ENCODE measurements at places on chromosomes 12 and 14.

- no peak for DNase-seq
Observed at GRCh38 chr14:74510223-74510931, 16.8 kb downstream of the ISCA2 start.

- DNase-seq = no peak
Observed at GRCh38 chr14:103057028-103057371, 349 bp downstream of the CDC42BPB start.

GRCh38 chr12:113136128-113136989, 798 bp upstream of the RASAL1 start:
- no peak for DNase-seq

- no peak for DNase-seq
Observed at GRCh38 chr14:68191567-68192321, 372.2 kb downstream of the RAD51B start.

- no peak for DNase-seq
Observed at GRCh38 chr14:104580961-104581360, 1.4 kb downstream of the C14orf180 start.

DNA sequence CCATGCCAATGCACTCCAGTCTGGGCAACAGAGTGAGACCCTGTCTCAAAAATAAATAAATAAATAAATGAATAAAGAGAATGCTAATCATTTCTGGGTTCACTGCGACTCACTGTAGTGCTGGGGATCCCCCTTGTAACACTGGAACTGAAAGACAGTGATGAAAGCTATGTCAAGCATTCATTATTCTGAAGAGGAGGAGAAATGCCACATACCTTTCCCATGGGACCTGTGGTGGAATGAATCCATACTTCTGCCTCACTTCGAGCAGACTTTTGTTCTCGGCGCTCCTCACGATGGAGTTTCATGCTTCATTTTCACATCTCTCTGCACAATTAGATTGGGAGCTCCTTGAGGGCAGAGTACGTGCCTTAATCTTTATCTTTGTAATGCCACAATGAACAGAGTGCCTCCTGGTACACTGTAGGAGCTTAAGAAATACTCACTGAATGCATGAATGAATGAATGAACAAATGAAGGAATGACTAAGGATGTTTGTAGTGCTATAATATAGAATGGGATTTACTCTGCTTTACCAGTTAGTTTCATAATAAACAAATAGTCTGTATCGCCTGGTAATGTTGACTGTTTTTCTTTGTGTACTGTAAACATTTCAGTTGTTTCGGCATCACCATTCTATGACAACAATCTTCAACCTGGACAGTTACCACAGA, 45.8 kb downstream of the DRAM1 start:
- no peak for DNase-seq

- no peak for DNase-seq
Observed at GRCh38 chr14:89912221-89912620, 42.3 kb downstream of the EFCAB11 start.

- peak; percentile 56 for DNase-seq
Observed at GRCh38 chr14:64612021-64612380, 62.2 kb downstream of the PPP1R36 start.

GRCh38 chr12:74983917-74984316, 225.7 kb downstream of the KCNC2 start:
- DNase-seq = no peak

DNA sequence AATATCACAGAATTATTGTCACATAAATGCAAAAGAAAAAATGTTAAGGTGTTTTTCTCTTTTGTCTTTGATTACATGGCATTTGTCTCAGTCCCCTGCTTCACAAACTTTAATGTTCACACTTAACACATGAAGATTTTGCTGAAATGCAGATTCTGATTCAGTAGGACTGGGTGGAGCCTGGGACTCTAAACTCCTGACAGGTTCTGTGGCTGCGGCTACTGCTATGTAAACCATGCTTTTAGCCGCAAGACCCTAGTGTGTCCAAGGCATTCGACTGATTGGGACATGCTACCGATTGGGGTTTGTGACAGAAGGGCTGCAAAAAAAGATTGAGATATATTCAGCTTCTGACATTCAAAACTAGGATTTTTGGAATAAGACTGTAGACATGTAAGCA, 72.6 kb upstream of the SLC35F4 start:
- DNase-seq = no peak

DNA sequence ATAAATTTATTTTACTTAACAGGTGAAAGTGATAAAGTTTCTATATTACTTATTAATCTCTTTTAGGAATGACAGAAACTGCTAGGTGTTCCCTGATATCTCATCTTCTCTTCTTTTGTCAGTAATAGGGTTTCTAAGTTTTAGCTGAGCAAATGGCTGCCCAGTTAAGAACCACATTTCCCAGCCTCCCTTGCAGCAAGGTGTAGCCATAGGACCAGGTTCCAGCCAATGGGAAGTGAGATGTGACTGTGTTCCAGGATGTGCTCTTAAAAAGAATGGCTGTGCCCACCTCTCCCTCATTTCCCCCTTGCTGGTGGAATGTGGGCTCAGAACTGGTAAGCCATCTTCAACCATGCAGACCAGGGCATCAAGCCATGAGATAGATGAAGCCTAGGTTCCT, 165.6 kb downstream of the HELB start:
- DNase-seq = no peak

DNA sequence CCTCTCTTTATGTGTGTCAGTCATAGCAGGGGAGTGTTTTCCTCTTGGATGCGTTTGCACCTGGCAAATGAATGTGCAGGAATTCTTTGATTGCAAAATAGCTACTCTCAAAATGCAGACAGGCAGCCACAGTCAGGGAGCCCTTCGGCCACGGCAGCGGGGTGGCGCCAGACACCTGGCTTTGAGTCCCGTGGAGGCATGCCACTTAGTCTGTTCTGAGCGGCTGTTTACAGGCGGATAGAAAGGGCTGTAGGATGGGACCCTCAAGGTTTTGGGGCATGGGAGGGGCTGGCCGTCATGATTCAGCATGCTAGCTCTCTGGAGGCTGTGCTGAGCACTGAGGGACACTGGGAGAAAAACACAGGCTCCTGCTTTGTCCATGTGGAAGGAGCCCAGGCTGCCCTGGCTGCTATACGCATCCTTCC, 117.1 kb downstream of the SLC25A47 start:
- no peak for DNase-seq

DNA sequence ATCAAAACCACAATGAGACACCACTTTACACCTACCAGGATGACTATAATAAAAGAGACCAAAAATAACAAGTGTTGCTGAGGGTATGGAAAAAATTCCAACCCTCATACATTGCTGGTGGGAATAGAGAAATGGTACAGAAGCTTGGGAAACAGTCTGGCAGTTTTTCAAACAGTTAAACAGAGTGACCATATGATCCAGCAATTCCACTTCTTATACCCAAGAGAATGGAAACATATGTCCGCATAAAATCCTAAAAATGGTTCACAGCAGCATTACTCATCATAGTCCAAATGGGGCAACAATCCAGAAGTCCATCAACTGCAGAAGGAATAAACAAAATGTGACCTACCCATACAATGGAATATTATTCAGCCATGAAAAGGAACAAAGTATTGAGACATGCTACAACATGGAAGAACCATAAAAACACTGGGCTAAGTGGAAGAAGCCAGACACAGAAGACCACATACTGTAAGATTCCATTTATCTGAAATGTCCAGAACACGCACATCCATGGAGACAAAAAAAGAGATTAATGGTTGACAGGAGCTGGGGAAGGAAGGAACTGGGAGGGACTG, 44.5 kb downstream of the CHGA start:
- no peak for DNase-seq

GRCh38 chr14:104830781-104831180, 29.9 kb downstream of the ZBTB42 start:
- no peak for DNase-seq

DNA sequence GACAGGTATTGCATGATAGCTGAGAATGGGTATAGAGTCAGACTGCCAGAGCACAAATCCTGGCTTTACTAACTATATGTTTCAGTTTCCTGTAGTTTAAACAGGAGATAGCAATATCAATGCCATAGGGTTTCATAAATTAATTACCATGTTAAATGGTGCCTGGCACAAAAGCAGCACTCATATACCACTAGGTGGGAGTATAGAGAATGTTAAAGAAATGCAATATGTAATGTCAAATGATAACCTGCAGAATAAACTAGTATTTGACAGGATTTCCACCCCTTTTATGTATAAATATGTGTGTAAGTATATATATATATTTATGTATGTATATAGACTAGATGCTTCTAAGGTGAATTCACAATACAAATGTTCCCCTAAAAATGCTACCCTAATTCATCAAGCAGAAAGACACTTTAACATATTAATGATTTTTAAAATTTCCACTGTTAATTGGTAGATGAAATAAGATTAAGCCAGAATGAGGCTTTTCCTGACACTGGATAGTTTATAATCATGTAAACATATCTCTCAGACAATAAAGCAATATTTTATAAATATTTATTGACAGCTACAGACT, 8.6 kb downstream of the WDR89 start:
- no peak for DNase-seq

DNA sequence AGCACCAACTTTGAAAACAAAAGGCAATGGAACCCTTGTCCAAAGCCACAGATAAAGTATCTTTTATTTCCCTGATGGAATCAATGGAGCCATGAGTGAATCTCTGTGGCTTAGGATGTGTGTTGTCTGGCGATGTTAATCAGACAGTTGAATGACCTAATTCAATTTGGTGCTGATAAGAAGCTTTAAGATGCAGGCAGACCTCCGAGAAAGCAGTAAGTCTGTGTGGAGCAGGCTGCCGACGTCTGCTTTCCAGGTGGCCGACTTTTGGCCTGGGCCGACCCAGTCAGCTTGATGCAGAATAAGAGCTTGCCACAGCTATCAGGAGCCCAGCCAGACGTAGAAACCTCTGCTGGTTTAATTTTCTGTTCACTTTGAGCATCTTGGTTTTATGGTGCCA, 21.1 kb upstream of the TMEM132C start:
- no peak for DNase-seq

DNA sequence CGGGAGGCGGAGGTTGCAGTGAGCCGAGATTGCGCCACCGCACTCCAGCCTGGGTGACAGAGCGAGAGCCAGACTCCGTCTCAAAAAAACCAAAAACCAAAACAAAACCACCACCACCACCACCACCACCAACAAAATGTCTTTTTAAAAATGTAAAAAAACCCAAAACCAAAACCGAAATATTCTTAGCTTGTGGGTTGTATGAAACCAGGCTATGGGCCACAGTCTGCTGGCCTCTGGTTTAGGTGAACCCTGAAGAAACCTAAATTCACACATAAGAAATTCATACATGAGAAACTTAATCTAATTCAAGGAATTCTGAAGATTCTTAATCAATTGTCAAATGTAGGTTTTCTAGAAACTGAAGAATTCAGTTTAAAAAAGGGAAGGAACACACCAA, 37.6 kb downstream of the INSM2 start:
- DNase-seq = no peak

- DNase-seq = no peak
Observed at GRCh38 chr12:14613718-14614117, 46.0 kb upstream of the PLBD1 start.

- DNase-seq = no peak
Observed at GRCh38 chr12:119113496-119113986, 65.2 kb upstream of the HSPB8 start.

DNA sequence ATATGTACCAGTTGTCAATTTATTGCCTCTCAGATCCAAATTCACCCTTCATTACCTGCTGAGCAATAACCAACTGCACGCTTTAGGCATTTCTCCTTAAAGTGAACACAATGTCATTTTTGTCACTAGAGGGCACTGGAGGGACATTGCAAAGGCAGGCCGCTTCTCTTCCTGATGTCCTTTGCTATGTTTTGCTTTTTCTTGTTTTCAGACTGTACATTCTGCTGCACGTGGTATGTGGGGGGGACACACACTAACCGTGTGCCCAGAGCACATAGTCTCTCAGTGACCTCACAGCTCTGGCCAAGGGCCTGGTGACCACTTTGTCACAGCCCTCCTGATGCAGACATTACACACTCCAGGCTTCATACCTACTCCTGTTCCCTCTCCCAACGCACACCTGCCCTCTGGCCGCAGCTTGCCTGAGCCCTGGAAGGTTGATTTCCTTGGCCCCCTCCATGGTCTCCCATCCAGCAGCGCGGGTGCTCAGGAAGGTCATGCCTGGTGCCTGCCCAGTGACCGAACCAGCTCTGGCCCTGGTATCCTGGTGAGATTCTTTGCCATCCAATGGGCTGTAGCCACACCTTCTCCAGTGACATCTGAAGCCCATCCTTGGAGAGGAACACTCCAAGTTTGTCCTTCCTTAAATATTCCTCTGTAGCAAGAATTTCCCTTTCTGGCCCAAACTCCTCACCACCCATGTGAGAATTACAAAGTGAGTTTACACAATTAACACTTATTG, 39.9 kb downstream of the MYO1H start:
- DNase-seq = peak; percentile 32

DNA sequence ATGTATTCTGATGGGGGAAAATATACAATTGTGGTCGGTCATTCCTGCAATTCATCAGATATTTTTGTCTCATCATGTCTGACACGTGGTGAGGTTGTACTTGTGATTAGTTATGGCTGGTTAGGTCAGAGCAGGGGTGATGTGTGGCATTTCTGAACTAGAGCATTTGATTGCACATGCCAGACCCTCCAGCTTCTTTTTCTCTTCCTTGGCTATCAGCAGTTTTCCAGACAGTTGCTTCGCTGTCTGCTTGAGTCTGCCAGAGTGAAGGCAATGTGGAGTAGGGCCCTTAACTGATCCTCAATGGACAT, 25.9 kb downstream of the TMEM117 start:
- DNase-seq = no peak

DNA sequence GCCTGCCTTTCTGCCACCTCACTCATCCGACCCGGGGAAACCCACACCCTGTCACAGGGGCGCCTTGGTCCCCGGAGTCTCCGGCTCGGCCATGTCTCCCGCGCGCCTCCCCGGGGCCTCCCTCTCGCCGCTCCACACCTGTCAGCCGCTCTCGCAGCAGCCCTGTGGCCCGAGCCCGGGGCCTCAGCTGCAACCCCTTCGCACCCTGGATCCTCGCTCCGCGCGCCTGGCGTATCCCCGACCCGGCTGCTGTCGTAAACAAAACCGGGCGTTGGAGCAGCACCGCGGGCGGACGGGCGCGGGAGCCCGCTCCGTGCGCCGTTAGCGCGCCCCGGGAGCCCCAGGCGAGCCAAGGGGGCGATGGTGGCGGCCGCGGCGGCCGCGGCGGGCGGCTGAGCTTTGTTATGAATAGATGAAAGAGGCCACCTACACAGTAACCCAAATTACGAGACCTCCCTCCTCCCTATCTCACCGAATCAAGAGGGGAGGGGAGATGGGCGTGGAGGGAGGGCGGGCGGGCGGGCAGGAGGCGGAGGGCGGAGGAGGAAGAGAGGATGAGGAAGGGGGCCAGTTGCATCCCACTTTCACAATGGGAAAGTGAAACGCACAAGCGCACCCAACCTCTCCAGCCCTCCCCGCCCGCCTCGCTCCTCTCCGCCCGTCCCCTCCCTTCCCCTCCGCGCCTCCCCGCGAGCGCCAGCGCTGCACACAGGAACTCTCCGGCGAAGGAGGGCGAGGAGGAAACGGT, at the start of gene PLXNC1:
Gene PLXNC1, plus strand, starts transcription at position 587 of the 748 bp plus-strand sequence. CDS start 395 bp downstream, outside the sequence.
- DNase-seq = no peak

All from HFF-Myc (cell line).